GM12878 (cell line): ENCODE measurements at places on chromosomes 4 and X. TPM values are rescaled to one million over a fixed set of nuclear protein-coding genes. Genes with fewer than 3 reads are reported as not detected.

DNA sequence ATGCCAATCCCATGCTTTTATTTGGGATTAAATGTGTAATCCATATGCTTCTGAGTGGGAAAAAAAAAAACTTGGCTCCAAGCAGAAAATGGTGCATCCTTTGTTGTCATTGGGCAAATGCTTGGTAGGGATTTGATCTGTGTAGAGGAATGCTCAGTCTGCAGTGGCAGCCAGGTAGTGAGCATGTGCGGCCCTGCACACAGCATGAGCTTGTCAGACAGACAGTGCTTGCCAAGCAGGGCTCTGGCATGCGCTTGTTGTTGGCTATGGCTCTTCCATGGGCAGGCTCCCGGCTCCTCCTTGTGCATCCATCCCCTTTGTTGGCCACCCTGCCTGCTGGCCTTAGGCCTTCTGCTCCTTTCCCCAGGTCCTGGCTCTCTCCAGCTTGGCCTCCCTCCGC is 130.3 kb downstream of the GPR143 start:
- no peak for DNase-seq
- H3K27ac ChIP-seq, result no peak overlapping the region
- no peaks in the 10 kb centered on the region for H3K4me1 ChIP-seq

- no peaks in the 10 kb centered on the region for H3K27me3 ChIP-seq
- H3K4me3 ChIP-seq, result no peak overlapping the region
- H3K36me3 ChIP-seq, result no peaks in the 10 kb centered on the region
- H3K27ac ChIP-seq, result no peak overlapping the region
- no peak for DNase-seq
Observed at GRCh38 chr4:126954537-126955291, 678.0 kb upstream of the INTU start.

DNA sequence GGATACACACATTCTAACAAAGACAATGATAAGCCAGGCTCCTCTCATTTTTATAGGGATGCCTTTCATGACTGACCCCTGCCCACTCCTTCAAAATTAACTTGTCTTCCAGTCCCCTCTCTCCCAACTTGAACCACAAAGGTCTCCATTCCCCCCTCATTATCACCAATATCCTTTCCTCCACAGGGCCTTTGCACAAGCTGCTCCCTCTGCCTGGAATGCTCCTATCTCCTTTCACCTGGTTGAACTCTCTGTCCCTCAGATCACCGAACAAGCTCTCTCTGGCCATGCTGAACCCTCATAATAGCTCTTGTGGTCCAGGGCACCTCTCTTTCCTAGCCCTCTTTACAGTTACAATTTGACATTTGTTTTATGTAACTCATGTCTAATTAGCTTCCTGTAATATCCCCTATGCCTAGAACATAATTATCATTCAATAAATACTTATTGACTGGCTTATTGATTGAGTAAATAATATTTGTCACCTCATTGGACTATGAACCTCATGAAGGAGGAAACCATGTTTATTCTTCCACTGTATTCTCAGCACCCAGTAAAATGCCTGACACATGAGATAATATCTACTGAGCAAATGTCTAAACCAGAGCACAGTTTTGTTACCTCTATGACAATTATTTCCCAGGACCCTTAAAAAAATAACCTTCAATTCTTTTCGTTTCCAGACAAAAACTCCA is 266.3 kb upstream of the RASGEF1B start:
- DNase-seq, result no peak
- H3K4me1 ChIP-seq, result no peaks in the 10 kb centered on the region
- H3K27me3 ChIP-seq, result no peaks in the 10 kb centered on the region

DNA sequence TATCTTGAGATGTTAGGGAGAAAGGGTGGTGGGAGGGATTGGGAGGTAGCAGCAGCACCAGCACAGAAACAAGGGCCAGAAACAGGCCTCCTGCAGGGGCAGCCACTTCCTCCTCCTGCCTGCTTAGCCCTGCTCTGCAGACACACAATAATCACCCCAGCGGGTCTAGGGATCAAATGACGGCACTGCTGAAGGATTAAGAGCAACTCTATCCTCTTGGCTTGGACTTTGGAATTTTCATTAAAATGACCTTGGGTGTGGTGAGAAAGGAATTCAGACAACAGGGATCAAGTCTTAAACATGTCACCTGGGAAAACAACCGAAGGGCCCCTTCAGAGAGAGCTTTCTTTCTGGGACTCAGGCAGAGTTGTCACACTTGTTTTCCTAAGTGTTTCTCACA is 353.4 kb downstream of the SPRY1 start:
- no peaks in the 10 kb centered on the region for H3K36me3 ChIP-seq
- H3K27ac ChIP-seq, result no peak overlapping the region
- no peaks in the 10 kb centered on the region for H3K4me1 ChIP-seq
- no peak for DNase-seq
- H3K4me3 ChIP-seq, result no peak overlapping the region
- no peaks in the 10 kb centered on the region; the same call in 1 of the 2 replicates for H3K27me3 ChIP-seq

DNA sequence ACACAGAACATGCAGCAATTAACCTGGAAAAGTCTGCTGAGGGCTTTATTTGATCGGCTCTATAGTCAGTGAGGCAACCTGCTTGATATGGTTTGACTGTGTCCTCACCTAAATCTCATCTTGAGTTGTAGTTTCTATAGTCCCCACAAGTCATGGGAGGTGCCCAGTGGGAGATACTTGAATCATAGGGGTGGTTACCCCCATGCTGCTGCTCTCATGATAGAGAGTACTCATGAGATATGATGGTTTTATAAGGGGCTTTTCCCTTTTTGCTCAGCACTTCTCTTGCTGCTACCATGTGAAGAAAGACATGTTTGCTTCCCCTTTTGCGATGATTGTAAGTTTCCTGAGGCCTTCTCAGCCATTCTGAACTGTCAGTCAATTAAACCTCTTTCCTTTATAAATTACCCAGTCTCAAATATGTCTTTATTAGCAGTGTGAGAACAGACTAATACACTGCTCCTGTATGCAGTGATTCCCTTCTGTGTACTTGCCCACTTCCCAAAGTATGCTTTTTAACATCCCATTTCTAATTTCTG is 78.2 kb downstream of the NPFFR2 start:
- no peak overlapping the region for H3K4me3 ChIP-seq
- H3K36me3 ChIP-seq, result no peaks in the 10 kb centered on the region
- H3K27me3 ChIP-seq, result no peaks in the 10 kb centered on the region
- no peak for DNase-seq

GRCh38 chrX:47578692-47579091 is 3.5 kb upstream of the TIMP1 start:
- H3K36me3 ChIP-seq, result no peaks in the 10 kb centered on the region
- H3K4me3 ChIP-seq, result no peak overlapping the region
- no peak overlapping the region for H3K27ac ChIP-seq
- no peak for DNase-seq

GRCh38 chr4:103397541-103397940 is 199.4 kb upstream of the CENPE start:
- H3K4me3 ChIP-seq, result no peak overlapping the region
- H3K27ac ChIP-seq, result no peak overlapping the region
- no peaks in the 10 kb centered on the region for H3K27me3 ChIP-seq
- no peak for DNase-seq
- no peaks in the 10 kb centered on the region for H3K4me1 ChIP-seq
- no peaks in the 10 kb centered on the region for H3K36me3 ChIP-seq

GRCh38 chrX:39819921-39820849 is 277.6 kb downstream of the BCOR start:
- H3K4me3 ChIP-seq, result no peak overlapping the region
- no peak for DNase-seq
- no peak overlapping the region for H3K27ac ChIP-seq

The MAGEC2 gene
- not detected in 2 replicates for total RNA-seq
